ENCODE measurements at places on chromosomes 5 and 9.

DNA sequence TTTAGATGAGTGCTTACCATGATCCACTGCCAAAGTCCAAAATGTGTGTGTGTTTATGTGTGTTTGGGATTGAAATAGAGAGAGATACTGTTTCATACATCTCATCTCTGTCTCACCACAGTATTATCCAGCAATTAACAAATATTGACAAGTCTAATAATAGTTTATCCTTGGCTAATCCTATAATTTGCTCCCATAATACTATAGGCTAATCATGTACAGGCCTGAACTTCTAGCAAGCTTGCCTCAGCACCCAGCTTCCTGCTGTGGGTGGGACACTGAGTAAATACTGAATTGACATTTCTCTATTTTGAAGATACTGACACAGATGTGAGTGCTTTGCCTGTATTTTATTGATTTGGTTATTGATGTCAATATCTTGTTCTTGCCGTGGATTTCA, 35.3 kb upstream of the KCNV2 start:
- no peak for DNase-seq

- DNase-seq = peak; percentile 22
Measured at GRCh38 chr5:1103505-1104326, 8.1 kb downstream of the SLC12A7 start.

- DNase-seq = no peak
Measured at GRCh38 chr9:117649126-117649525, 55.1 kb upstream of the TLR4 start.

GRCh38 chr5:151691706-151692105, 5.0 kb upstream of the SPARC start:
- DNase-seq = no peak

- no peak for DNase-seq
Measured at GRCh38 chr9:122263699-122264349, 816 bp downstream of the RBM18 start.

DNA sequence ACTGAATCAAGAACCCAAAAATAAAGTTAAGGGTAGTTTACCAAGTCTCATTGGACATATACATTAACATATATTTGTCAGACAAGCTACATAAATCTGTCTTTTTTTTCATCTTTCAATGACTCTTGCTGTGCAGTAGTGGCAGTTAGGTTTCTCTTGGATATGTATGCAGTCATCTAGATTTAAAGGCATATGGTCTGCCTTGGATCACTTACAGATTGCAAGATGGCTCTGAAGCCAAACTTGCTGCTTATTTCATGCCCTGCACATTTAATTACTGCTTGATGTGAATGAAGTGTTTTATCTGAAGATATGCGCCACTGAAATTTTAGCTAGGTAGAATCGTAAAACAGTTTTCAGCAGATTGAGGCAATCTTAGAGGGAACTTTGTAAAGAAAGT, 18.6 kb upstream of the MAN2A1 start:
- DNase-seq = no peak

- DNase-seq = no peak
Measured at GRCh38 chr5:168314735-168315411, 23.4 kb downstream of the WWC1 start.

- no peak for DNase-seq
Measured at GRCh38 chr5:140588311-140589070, 23.9 kb downstream of the SLC35A4 start.

GRCh38 chr5:16412556-16412955, 53.0 kb downstream of the ZNF622 start:
- DNase-seq = no peak

- DNase-seq = no peak
Measured at GRCh38 chr5:143094087-143094521, 309.4 kb downstream of the NR3C1 start.

DNA sequence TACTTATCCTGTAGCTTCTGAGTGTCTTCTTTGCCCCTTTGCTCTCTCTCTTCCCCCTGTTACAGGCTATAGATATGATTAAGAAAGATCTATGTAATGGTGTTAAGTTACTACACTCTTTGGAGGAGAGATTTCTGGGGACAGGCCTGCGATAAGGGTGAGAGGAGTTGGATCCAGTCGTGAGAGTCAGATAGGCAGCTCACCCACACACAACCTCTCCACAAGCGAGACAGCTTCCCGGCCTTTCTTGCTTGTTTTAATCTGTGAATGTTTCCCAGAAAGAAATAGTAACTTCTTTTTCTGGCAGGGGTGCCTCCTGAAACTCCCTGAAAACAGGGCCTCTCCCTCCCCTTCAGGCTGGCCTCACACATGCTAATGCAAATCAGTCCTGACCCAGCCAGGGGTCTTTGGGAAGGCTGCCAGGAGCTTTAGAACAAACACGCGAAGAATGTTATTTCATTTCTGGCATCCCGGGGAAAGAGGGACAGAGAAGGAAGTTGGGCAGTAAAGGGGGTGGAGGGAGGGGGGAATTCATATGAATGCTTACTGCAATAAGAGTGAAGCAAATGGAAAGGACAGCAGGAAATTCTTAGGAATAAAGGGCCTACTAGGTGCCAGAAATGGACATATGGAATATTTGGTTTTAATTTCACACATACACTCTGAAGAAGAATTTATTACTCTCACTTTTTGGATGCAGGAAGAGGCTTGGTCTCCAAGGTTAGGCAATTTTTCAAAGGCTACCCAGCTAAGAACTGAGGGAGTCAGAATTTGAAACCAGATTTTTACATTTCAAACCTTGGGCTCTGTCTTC, 215.8 kb upstream of the TRIM32 start:
- no peak for DNase-seq

- DNase-seq = no peak
Measured at GRCh38 chr5:39270225-39270848, 51.0 kb upstream of the FYB1 start.

- DNase-seq = no peak
Measured at GRCh38 chr5:128304791-128305190, 221.2 kb downstream of the SLC12A2 start.

DNA sequence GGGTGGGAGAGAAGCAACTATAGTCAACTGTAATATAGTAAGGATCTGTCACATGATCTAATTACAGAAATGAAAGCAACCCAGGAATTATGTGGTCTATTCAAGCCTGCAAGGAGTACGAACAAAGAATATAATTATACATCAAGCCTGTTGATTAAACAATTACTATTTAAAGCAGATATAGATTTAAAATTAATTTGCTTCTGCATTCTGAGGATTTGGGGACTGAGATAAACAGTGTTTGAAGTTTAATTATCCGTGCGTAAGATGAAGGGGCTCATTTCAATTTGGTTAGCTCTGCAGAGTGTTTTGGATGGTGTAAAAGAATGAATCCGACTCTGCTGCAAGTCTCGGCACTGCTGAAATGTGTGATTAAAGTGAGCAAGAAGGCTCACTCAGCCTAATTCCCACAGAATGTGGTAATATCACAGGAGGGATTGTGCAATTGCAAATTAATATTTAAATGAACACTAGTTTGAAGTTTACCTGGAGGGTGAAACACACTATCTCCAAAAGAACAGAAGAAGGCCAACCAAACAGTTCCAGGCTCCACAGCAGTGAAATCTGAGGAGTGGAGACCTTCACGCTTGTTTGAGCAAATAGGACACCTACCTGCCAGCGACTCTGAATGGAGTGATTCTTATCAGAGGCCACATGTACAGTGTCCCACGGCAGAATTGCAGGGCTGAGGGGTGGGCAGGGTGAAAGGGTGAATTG, 420.6 kb upstream of the SLC30A5 start:
- no peak for DNase-seq

DNA sequence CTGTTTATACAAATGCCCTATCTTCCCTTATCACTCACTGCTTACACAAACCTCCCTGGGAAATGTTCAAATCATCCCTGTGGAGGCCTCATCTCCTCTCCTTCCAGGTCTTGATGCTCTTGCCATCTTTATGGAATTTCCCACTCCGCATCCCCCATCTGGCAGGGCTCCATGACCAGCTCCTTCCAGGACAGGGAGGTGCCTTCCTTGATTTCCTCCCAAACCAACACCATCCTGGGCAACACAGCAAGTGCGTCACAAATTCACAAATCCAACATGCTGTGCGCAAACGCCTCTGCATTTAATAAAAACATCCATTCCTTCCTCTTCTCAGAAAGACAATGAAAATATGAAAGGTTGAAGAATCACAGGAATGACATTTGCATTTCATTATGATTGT, 51.7 kb downstream of the EPB41L4A start:
- DNase-seq = no peak

DNA sequence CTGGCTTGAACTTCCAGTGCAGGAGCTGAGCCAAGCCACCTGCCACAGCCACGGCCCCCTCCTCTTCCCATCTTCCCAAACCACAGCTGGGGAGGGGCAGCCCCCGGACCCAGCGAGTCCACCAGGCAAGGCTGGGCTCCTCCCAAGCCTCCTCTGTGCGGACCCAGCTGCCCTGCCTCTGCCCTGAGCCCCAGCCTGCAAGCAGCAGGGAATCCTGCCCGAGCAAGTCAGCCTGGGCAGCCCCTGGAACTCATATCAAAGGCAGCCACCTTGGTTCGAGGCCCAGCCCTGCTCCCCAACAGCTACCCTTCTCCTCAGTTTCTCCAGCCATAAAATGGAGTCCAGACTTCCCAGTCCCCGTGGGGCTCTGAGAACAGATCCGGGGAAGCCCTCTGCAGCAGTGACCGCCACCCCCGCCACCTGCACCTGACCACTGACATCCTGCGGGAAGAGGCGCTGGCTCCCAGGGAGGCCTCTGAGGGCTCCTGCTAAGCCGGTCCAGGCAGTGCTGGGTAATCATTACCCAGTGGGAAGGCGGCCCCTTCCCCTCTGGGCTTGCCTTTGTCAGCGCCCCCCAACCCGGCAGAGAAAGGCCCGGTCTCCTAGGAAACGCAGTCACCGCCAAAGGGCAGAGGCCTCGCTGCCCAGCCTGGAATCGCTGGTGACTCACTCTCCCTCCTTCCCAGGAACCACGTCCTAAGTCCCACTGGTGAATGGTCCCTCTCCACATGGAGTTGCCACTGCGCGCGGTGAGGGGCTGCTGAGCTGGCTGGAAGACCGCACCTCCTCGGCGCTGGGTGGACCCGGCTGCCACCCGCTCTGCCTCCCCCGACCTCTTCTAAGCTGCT, 1.5 kb downstream of the VAV2 start:
- no peak for DNase-seq

DNA sequence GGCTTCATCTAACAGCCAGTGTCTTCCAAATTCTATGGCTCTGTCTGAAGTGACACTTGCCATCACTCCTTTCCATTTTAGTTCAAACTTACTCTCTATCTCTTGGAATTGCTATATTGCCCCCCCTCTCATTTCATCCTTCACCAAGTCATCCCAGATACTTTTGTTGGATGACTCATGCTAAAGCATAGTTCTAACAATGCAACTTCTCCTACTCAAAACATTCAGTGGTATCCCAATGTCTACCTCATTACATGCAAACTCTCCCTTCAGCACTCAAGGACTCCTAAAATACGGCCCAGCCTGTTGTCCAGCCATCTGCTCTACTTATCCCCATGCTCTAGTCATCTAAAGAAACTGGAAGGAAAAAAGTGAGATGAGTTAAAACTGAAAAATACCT, 171.6 kb downstream of the RASEF start:
- DNase-seq = no peak

DNA sequence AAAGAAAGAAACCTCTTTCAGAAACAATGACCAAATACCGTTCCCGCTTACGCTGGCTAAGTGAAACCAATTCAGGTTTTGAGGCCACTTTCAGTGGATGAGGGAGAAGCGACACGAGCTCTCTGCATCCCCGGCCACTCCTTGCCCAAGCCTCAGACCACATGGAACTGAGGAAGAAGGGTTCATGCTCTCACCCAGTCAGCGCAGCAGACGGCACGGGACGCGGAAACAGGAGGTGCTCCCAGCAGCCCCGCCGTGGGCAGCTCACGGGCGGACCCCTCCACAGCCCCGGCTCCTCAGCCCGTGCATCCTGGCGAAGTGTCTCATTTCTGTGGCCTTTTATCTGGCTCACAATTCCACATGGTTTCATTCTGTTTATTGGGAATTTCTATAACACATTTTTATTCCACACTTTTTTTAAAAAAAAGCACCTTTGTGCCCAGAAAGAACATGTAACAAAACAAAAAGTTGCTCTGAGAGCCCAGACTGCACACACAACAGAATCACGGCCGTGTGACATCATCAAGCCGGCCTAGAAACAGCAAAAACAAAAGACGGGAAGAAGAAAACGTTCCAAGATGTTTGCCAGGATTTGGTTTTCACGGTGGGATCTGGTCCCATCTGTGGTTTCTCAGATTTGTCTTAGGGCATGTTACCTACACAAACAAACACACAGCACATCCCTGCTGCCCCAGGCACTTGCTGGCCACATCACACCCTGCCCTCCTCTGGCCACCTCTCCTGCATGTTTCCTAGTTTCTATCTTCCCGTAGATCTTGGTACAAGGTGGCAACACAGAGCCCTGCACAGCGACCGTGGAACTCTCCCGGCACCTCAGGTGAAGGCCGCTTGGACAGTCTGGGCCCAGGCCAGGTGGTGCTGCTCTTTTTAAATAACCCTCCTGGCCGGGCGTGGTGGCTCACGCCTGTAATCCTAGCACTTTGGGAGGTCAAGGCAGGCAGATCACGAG, 16.2 kb downstream of the QSOX2 start:
- DNase-seq = no peak

GRCh38 chr9:7103367-7103766, 345.6 kb downstream of the KDM4C start:
- DNase-seq = no peak

GRCh38 chr9:127370147-127370579, 26.8 kb upstream of the SLC2A8 start:
- DNase-seq = no peak

GRCh38 chr5:66223637-66224036, 79.5 kb downstream of the SREK1 start:
- DNase-seq = no peak

DNA sequence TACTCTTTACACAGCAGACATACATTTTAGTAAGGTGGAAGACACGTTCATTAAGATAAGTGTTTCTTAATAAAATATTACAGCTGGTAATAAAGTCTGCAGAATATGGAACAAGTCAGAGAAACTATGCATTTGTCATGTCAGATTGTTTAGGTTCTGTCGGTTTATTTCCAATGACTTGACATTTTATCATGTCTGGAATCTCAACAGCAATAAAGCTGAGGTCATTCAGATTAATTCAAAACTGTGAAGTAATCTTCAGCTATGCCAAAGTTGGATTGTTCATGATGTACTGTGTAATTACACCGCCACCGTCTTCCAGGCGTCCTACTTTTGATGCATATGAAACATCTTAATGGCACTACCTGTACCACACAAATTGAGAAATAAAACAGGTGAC, 1032.6 kb downstream of the CDH12 start:
- no peak for DNase-seq

GRCh38 chr5:150535611-150536010, 27.7 kb downstream of the NDST1 start:
- no peak for DNase-seq

- DNase-seq = no peak
Measured at GRCh38 chr5:154118893-154119336, 71.6 kb upstream of the GALNT10 start.

All from NCI-H1436 (cell line).